ENCODE measurements at places on chromosomes 1 and 21. TPM values are rescaled to one million over a fixed set of nuclear protein-coding genes. Genes with fewer than 3 reads are reported as not detected.

CASQ1 gene
- 0.36 TPM for total RNA-seq

SPATA45 gene
- total RNA-seq: not detected

DNA sequence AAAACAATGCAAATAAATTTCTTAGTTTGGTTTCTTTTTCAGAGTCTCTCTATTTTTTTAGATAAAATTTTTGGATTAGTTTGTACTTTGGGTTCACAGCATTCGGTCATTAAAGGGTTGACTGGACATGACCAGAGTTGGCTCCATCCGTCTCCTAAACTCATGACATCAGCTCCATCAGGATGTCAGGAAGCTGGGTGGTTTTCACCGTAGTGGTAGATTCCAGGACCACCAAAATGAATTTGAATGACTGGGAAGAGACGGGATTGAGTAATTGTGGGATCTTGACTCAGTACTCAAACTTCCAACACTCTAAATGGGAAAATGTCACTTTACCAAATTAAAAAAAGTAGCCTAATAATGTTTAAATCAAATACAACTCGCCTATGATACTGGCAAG lies 279.2 kb upstream of the DUSP10 start:
- DNase-seq: no peak
- no peak overlapping the region for H3K4me3 ChIP-seq
- H3K4me1 ChIP-seq: peaks cover 2% of the 10 kb centered on the region

SMCP gene
- total RNA-seq: not detected

GRCh38 chr1:161440312-161440894 lies 64.9 kb upstream of the FCGR2A start:
- peaks cover 11% of the 10 kb centered on the region for H3K27me3 ChIP-seq
- DNase-seq: peak; percentile 98
- no peak overlapping the region for H3K27ac ChIP-seq
- H3K4me3 ChIP-seq: peak overlapping the region; percentile 72
- H3K36me3 ChIP-seq: no peaks in the 10 kb centered on the region

DNA sequence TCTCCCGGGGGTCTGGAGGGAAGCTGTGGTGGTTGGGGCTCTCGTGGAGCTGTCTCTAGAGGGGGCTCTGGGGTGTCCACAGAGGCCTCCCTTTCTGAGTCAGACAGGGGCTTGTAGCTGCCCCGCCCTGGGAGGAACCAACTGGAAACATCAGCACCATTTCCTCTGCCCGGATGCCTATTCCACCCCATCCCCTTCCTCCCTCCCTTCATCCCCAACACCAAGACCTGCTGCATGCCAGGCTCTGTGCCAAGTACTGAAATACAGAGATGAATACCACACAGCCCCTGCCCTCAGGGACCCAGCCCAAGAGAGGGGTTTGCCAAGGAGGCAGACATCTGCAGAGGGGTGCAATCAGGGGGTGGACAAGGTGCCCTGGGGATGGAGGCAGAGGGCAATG lies 125.6 kb upstream of the ADAR start:
- DNase-seq: no peak
- H3K4me3 ChIP-seq: no peak overlapping the region
- no peak overlapping the region for H3K27ac ChIP-seq
- H3K36me3 ChIP-seq: no peaks in the 10 kb centered on the region
- H3K27me3 ChIP-seq: peaks cover 10% of the 10 kb centered on the region

ECM1 gene
- total RNA-seq: 30.0 TPM

DISP1 gene
- 4.3 TPM for total RNA-seq

BCL10 gene
- 35.7 TPM for total RNA-seq

SELP gene
- not detected for total RNA-seq

EXO5 gene
- 12.3 TPM for total RNA-seq

DNA sequence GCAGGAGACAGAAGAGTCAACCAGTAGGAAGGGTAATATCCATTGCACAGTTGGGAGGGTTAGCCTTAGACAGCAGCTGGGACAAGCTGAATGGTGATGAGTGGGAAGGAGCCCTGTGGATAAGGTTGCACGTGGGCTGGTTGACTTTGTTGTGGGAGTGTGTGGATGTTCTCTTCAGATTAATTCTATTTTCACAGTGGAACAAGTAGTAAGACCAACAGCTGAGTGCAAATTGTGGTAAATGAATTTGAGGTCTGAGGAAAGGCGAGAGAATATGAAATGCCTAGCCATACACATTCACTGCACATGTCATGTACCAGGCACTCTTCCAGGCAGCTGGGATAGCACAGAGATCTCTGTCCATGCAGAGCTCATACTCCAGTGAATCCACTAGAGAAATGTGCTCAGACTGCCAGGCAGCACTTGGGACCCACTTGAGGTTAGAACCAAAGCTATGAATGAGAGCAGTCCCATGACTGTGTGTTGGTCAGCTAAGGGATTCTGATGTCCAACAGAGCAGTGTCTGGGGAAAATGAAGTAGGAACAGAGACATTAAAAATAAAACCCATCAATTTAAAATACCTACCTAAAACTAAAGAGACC lies 25.2 kb upstream of the VTCN1 start:
- no peak overlapping the region for H3K4me3 ChIP-seq
- H3K27me3 ChIP-seq: no peaks in the 10 kb centered on the region
- no peak overlapping the region for H3K27ac ChIP-seq
- DNase-seq: no peak
- no peaks in the 10 kb centered on the region for H3K36me3 ChIP-seq

DNA sequence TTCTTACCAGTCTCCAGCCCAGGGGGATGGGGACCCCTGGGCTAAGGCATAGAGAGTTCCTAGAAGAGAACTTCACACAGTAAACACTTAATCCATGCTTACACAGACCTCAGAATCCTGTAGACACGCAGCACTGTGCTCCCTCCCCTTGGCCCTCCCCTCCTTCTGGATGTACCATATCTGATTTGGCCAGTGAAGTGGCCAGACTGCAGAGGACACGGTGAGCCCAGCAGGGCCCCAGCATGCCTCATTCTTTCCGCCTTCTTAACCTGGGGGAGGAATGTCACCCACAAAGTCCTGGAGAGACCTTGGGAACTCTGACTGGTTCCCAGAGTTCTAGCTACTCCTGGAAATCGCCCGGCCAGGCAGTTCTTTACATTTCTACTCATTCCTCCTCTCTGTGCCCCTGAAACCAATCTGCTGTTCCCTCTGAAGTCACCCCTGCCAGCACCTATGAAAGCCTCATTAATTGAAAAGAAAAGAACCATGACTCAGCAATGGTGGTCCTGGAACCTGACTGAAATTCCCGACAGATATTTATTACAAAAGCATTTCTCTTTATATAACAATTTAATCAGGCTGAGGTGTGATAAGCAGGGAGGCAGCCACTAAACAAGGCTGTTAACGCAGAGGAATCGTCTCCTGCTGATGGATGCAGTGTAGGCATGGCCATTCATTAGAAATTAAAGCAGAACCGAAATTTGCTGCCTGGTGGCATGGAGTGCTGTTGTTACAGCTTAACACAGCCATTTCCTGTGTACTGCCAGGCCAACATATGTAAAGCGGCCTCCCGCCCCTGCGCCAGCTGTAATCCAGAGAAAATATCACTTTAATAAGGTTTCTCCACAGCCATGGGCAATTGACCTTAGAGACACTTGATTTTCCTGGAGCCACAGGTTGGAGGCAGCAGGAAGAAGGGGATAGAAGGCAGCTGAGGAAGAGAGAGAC lies 74.6 kb upstream of the KCND3 start:
- no peaks in the 10 kb centered on the region for H3K36me3 ChIP-seq
- no peaks in the 10 kb centered on the region for H3K4me1 ChIP-seq
- H3K4me3 ChIP-seq: no peak overlapping the region
- H3K27ac ChIP-seq: no peak overlapping the region
- H3K27me3 ChIP-seq: no peaks in the 10 kb centered on the region

ATP1A4 gene
- total RNA-seq: not detected

RRP1 gene
- total RNA-seq: 16.5 TPM

DNA sequence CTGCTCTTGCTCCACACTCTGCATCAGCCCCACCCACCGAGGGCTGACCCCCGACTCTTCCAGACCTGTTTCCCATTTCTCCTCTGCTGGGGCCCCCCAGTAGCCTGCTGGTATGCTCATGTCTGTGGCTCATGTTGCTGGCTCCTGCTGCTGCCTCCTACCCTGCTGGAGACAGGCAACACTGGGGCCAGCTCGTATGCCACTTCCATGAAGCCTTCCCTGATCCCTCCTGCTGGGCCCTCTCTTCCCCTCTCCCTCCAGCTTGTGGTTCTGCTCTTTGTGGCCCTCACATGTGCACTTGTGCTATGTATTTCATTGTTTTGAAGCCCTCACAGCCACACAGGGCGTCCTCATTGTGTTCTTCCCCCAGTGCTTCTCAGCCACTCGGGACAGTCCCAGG lies 40.5 kb downstream of the CNN3 start:
- H3K27me3 ChIP-seq: no peaks in the 10 kb centered on the region
- peaks cover 16% of the 10 kb centered on the region for H3K4me1 ChIP-seq
- DNase-seq: no peak
- H3K27ac ChIP-seq: no peak overlapping the region

- H3K27ac ChIP-seq: peak overlapping the region; percentile 45
- no peaks in the 10 kb centered on the region for H3K27me3 ChIP-seq
- peaks cover 3% of the 10 kb centered on the region for H3K4me1 ChIP-seq
Measured at GRCh38 chr21:45997495-45998275, 16.1 kb downstream of the COL6A1 start.

- no peak overlapping the region for H3K27ac ChIP-seq
- H3K27me3 ChIP-seq: no peaks in the 10 kb centered on the region
- no peaks in the 10 kb centered on the region for H3K4me1 ChIP-seq
- H3K4me3 ChIP-seq: no peak overlapping the region
- no peak for DNase-seq
- no peaks in the 10 kb centered on the region for H3K36me3 ChIP-seq
Measured at GRCh38 chr1:38527373-38527966, 332.1 kb downstream of the RRAGC start.

GRCh38 chr1:233487408-233487807 lies 126.5 kb upstream of the KCNK1 start:
- DNase-seq: no peak
- H3K4me3 ChIP-seq: no peak overlapping the region
- no peaks in the 10 kb centered on the region for H3K27me3 ChIP-seq

DNA sequence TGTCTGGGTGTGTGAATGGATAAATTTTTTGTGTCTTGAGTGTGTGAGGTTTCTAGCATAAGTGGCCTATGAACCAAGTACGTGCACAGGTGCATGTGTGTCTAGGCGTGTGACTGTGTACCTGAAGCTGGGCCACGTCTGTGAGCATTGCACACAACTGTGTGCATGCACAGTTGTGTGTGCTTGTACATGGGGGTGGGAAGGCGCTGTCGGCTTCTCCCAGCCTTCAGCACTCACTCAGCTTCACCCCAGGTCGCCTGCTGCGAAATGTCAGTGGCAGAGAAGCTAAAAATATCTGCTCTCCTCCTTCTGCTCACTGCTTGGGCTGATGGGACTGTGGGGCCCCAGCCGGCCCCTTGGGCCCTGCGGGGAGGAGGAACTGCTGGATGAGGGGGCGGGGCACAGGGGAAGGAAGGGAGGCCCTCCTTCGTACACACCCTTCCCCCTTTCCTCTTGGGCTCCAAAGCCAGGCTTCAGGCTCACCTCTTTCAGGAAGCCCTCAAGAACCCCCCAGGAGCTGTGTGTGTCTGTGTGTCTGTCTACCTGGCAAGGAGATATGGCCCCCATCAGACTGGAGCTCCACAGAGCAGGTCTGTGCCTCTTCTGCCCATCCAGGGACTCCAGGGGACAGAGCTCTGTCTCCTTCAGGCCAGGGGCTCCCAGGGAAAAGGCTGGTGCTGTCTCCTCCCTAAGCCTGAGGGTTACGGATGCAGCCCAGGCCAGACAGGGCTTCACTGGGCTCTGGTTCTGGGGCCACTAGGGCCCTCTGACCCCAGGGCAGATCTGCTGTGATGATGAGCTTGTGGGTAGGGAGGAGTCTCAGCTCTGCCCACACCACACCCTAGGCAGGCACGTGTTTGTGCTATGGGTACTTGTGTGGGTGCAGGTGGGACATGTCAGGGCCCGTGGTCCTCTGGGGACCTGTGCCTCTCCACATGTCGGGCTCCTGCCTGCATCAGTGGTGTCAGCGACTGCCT lies 35.6 kb upstream of the WASF2 start:
- no peak overlapping the region for H3K4me3 ChIP-seq
- H3K4me1 ChIP-seq: peaks cover 26% of the 10 kb centered on the region
- H3K36me3 ChIP-seq: no peaks in the 10 kb centered on the region
- no peak overlapping the region for H3K27ac ChIP-seq
- peak; percentile 94 for DNase-seq

FAM72B gene
- total RNA-seq: 2.7 TPM

CACNA1S gene
- total RNA-seq: not detected

- H3K27me3 ChIP-seq: no peaks in the 10 kb centered on the region
- no peaks in the 10 kb centered on the region for H3K36me3 ChIP-seq
- H3K4me1 ChIP-seq: peaks cover 6% of the 10 kb centered on the region
- DNase-seq: no peak
- no peak overlapping the region for H3K27ac ChIP-seq
Measured at GRCh38 chr1:243964915-243965314, 86.2 kb upstream of the ZBTB18 start.

BGLAP gene
- 2.2 TPM for total RNA-seq

E2F2 gene
- total RNA-seq: 0.29 TPM

DNA sequence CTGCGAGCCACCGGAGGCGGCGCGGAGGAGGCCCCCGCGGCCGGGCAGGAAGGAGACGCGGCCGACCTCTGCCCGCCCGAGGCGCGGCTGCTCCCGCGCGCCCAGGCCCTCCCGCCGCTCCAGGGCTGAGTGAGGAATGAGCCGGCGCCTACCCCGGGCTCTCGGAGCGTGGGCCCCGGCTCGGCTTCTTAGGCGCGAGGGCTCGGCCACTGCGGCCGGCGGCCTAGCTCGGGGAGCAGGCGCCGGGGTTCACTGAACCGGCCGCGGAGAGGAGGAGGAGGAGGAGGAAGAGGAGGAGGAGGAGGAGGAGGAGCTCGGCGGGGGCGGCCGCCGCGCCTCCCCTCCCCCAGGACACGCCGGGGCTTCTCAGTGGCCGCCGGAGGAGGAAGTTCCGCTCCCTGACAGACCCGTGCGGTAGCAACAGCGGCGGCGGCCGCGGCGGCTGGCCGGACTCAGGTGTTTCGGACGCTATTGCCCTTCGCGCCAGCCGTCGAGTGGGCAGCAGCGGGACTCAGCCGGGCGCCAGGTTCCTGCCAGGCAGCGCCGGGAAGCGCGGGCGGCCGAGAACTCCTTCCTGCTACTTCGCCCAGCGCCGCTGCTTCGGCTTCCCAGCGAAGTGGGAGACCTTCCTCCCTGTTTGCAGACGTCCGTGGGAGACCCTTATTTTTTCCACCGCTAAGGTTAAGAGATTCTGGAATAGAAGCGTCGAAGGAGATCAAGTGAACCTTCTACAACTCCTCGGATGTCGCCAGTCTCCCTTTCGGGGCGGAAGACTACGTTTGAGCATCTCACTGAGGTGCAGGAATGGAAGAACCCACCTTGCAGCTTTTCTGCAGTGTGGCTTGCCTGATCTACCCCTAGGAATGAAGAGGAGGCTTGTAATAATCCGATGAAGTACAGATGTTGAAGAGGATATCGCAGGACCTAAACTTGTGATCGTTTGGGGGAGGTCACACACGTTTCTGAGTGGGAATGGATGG lies at the start of gene MAN1A2:
TSS of gene MAN1A2 (plus strand) at position 404 of the 980 bp plus-strand sequence. CDS start 735 bp downstream, outside the sequence.
- no peaks in the 10 kb centered on the region for H3K27me3 ChIP-seq
- H3K4me1 ChIP-seq: peaks cover 17% of the 10 kb centered on the region
- H3K36me3 ChIP-seq: no peaks in the 10 kb centered on the region
- H3K4me3 ChIP-seq: peak within 1 kb of the TSS; percentile 76
